ENCODE measurements at places on chromosomes 13 and 19.

DNA sequence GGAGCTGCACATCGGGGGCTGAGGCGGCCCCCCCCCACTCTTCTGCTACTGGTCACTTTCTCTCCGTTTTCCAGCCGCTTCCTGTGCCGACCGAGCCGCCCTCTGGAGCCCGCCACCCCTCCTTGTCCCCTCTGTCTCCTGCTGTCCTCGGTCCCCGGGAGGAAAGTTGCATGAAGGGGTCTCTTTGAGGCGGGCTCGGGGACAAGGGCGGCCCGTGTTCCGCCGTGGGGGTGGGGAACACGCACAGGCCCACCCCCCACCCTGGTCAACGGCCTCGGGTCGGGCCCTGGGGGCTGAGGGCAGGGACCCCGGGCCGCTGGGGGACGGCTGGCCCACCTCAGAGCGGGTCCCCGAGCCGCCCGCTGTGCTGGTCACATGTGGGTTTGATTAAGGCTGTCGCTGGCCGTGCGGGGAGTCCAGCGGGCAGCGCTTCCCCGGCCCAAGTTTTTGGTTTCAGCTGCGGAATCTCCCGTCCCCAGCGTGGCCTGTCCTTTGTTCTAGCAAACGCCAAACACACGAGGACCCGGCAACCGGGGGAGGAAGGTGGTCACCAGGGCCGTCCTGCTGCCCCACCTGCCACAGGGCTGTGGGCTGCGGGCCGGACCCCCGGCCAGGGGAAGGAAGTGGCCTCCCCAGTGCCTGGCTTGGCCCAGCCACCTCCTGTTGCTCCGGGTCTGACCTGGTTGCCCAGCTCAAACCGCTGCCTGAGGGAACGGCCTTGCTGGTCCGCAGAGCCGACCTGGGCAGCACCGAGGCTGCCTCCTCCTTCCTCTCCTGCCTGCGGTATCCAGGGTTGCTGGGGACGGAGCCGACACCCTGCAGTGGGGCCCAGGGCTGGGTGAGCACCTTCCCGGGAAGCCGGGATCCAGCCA lies 1.9 kb downstream of the EFNA2 start:
- DNase-seq = no peak

DNA sequence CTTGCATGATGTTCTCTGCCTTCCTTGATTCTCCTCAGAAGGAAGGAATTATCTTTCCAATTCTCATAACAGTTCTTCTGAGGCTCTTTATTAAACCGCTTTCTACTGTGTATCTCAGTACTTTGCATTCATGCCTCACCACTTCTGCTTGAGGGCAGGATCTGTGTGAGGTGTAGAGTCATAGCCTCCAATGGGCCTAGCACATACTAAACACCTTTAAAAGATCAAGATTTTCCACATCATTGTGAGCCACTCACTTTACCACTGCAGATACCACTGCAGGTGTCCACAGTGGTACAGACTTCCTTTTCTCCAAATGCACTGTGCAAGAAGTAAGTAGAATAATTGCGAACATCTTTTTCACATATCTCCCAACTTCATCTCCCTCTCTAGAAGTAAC lies 76.7 kb downstream of the NDFIP2 start:
- no peak for DNase-seq

- DNase-seq = peak; percentile 48
Observed at GRCh38 chr13:20847296-20847695, 55.2 kb downstream of the XPO4 start.

DNA sequence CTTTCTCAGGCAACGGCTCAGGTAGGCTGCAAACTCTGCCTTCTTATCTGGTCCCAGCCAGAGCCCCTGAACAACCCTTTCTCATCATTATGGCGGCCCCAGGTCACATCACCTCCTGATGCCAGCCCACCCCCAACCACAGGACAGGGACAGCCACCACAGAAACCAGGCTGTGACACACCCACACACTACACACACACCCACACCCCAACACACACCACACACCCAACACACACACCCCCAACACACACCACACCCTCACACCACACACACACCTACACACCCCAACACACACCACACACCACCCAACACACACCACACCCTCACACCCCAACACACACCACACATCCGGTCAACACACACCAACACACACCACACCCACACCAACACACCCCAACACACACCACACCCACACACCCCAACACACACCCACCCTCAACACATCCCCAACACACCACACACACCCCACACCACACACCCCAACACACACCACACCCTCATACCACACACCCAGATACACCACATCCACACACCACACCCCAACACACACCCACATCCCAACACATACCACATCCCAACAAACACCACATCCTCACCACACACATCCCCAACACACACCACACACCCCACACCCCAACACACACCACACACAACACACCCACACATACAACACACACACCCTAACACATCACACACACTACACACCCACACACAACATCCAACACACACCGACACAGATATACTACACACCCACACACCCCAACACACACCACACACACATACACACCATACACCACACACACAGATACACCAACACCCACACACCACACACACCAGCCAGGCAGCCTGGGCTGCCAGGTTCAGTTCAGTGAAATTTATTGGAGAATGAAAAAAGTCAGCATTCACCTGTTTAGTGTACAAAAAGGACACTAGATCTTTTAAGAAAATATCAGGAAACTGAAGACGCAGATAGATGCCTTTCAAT lies 4.2 kb upstream of the ISYNA1 start:
- no peak for DNase-seq

- DNase-seq = no peak
Observed at GRCh38 chr19:19626516-19627472, 1.2 kb downstream of the LPAR2 start.

DNA sequence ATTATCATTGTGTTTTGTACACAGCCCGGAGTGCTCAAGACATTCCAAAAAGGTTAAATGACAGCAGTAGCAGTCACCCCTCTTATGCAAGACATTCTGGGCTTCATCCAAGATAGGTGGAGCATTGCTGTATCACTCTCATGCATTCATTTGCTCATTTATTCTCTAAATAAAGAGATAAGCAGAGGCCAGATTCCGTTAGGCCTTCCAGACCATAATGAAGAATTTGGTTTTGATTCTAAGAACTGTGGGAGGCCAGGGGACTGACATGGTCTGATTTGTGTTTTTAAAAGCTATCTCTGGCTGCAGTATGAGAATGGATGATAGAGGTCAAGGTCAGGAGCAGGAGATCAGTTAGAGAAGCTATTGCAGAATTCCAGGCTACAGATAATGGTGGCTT lies 145.8 kb downstream of the KCNRG start:
- peak; percentile 51 for DNase-seq

GRCh38 chr19:7550987-7551761 lies 15.7 kb downstream of the PNPLA6 start:
- peak; percentile 21 for DNase-seq

GRCh38 chr13:46380242-46380641 lies 6.8 kb downstream of the RUBCNL start:
- no peak for DNase-seq

DNA sequence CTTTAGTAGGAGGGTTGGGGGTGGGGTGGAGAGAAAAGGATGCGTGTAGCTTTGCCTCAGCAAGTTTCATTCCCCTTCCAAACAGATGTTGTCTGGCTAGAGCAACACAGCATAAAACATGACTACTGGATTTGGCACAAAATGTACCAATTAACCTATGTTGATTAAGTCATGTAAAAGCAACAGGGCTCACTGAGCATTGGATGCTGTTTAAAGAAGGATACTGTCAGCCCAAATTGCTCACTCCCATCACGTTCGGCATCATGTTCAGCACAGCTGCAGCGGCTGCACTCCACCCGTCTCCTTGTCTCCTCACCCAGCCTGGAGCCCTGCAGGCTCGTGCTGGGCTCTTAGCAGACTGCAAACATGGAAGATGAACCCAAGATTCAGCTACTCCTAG lies 77.5 kb downstream of the DLEU7 start:
- DNase-seq = no peak

GRCh38 chr19:35249848-35250711 lies 1.3 kb downstream of the LSR start:
- DNase-seq = no peak

DNA sequence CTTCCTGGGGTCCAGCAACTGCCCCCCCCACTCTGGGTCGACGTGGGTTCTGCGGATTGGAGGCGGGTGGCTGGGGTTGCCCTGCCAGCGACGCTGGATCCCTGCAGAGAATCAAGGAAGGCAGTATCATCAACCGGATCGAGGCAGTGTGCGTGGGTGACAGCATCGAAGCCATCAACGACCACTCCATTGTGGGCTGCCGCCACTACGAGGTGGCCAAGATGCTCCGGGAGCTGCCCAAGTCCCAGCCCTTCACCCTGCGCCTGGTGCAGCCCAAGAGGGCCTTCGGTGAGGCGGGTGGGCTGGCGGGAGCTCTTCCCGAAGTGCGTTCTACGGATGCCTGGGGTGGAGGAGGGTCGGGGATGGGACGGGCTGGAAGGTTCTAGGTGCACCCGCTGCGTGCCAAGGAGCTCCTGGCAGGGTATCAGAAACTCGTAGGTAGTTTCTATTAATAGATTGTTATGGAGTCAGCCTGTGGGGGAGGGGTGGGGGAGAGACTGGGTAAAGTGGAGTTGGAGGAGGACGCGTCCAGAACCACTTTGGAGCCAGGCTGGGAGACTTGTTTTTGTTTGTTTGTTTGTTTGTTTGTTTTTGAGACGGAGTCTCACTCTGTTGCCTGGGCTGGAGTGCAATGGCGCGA lies 1.5 kb downstream of the GIPC3 start:
- DNase-seq = no peak

- no peak for DNase-seq
Observed at GRCh38 chr19:9566729-9567128, 17.6 kb downstream of the ZNF121 start.

GRCh38 chr13:108618233-108618632 lies 11.2 kb upstream of the MYO16 start:
- no peak for DNase-seq

DNA sequence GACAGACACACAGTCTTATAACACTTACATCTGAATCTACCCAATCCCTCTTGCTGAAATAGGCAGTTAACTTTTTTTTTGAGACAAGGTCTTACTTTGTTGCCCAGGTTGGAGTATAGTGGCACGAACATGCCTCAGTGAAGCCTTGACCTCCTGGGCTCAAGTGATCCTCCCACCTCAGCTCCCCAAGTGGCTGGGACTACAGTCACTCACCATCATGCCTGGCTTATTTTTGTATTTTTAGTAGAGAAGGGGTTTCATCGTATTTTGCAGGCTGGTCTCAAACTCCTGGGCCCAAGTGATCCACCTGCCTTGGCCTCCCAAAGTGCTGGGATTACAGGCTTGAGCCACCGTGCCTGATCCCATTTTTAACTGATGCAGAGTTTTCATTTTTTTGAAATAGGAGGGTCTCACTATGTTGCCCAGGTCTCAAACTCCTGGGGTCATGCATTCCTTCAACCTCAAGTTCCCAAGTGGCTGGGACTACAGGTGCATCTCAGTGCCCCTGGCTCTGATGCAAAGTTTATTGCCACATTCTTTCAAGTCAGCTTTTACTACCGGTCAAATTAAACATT lies 7.6 kb downstream of the ELF1 start:
- no peak for DNase-seq

DNA sequence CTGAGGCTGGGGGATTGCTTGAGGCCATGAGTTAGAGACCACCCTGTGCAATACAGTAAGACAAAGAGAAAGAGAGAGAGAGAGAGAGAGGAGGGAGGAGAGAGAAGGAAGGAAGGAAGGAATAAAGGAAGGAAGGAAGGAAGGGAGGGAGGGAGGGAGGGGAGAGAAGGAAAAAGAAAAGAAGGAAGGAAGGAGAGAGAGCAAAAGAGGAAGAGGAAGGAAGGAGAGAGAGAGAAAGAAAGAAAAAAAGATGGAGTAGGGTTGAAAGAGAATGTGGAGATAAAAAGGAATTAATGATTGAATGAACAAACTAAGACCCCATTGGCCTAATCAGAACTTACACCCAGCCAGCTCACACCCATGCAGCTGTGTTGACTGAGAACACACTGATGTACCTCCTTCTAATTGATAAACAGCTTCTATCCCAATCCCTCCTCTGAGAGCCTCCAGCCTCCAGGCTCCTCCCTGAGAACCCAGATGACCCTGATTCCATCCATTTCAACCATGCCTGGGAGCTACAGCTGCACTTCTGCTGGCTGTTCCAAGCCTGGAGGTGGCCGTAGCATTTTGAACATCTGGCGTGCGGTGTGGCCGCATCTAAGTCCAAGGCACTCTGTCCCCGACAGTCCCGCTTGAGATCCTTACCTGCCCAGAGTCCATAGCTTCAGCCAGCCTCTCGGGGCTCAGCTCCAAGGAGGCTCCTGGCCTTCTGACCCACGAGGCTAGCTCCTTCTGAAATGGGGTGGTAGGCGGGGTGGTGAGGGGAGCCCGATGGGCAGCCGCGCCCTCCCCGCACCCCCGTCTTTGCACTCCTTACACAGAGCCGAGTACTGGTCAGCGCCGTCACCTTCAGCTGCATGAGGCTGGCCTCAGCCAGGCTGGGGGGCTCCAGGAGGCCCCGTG lies 1.1 kb downstream of the PRODH2 start:
- no peak for DNase-seq

GRCh38 chr13:36673838-36674326 lies at the start of gene SERTM1:
TSS of gene SERTM1 (plus strand) at chr13:36674020. CDS start at chr13:36695079, 21,059 bp downstream.
- no peak for DNase-seq

DNA sequence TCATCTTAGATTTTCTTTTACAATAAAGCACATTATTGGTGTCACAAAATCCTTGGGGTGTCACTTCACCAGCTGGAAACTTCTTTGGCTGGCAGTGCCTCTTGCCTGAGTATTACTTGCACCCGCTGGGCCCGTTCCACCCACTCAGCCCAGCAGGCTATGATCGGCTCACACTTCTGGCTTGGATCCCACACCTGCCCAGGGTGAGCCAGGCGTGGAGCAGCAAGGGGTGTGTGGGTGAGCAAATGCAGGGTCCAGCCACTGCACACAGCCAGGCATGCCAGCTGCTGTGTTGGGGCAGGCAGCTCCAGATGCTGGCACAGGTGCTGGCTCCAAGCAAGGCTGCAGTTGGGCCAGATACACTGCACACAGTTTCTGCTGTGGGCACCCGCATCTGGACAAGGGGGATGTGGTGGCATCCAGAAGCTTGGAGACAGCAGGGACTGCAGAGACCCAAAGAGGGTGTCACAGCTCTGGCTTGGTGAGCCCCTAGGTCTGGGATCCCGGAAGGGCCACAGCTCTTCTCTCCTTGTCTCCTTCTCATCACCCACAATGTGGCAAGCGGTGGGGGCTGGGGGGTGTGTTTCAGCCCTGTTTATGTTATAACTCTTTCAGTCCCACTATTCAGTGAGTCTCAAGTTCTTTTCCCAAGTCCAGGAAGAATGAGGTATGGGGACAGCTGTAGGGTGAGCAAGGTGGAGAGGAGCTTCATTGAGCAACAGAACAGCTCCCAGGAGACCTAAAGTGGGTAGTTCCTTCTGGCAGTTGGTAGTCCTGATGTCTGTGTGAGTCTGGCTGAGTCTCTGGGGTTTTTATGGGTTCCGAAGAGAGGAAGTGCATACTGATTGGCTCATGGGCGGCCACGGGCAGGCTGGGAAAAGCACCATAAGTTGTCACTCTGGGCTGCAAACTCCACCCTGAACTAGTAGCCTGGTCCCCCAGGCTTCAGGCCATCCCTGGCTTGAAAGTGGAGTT lies 25.3 kb upstream of the TBC1D4 start:
- DNase-seq = no peak

Data from mesenchymal stem cell (in vitro differentiated cells and primary cell).